Stimulated activated CD8-positive, alpha-beta memory T cell treated with anti-CD3 and anti-CD28 coated beads, Interleukin-2, amount 100 ng/mL, for 48 hours (primary cell): ENCODE measurements at places on chromosomes 7 and 10.

DNA sequence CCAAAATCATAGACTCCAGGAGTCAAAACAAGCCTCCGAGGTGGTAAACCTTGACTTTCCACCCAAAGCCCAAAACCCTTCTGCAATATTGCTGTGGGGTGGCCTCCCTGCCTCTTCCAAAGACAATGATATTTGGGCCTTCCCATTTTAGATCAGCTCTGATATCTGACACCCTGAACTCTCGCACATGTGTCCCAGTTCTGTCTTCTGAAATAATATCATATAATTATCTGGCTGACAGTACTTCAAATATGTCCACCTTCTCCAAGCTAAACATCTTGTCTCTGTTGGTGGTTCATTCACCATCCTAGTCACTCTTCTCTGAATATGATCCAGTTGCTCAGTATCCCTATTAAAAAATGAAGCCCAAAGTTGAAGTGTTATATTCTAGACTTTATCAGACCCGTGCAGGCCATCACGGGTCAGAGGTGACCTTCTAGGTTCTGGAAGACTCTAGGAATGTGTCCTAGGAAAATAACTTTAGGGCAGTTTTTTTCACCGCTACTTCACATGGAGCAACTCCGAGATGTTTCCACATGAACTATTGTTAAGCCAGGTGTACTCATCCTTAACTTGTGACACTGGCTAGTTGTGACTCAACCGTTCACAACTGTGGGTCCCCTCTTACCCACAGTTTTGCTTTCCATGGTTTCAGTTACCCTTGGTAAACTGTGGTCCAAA is 6.3 kb downstream of the TECTB start:
- DNase-seq: no peak

DNA sequence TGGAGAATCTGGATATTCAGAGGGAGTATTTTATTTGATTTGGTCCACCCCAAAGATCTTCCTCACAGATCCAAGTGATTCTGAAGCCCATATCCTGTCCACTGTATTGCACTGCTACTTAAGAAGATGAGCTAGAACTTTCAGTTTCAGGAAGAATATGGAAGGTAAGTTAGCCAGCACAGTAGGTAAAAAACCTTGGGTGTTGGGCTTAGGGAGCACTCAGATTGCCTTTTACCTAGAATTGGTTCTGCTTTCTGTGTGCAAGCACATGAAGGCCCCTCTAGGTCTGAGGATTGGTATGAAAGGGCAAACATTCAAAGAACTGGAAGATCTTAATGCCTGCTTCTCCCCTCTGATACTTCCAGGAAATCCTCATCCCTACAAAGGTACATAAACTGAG is 146.7 kb upstream of the COL1A2 start:
- no peak for DNase-seq

- DNase-seq: no peak
Observed at GRCh38 chr7:30817371-30817767, 46.2 kb downstream of the MINDY4 start.

GRCh38 chr10:113047151-113047550 is 97.1 kb downstream of the TCF7L2 start:
- no peak for DNase-seq

- no peak for DNase-seq
Observed at GRCh38 chr10:61754587-61755550, 92.1 kb downstream of the CABCOCO1 start.

DNA sequence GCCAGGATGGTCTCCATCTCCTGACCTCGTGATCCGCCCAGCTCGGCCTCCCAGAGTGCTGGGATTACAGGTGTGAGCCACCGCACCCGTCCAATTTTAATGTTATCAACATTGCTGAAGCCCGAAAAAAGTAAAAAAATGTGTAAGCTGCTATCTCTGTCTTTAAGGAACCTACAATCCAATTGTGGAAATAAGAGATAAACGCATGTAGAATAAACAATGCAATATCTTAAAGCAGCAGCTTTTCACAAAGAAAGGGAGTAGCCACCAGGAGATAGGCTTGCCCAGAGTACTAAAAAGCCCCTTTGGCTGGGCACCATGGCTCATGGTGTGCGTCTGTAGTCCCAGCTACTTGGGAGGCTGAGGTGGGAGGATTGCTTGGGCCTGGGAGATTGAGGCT is 282.9 kb upstream of the LYZL1 start:
- no peak for DNase-seq

GRCh38 chr10:51000976-51001375 is 73.3 kb upstream of the PRKG1 start:
- DNase-seq: no peak

GRCh38 chr7:157278791-157279724 is 57.7 kb upstream of the DNAJB6 start:
- no peak for DNase-seq

DNA sequence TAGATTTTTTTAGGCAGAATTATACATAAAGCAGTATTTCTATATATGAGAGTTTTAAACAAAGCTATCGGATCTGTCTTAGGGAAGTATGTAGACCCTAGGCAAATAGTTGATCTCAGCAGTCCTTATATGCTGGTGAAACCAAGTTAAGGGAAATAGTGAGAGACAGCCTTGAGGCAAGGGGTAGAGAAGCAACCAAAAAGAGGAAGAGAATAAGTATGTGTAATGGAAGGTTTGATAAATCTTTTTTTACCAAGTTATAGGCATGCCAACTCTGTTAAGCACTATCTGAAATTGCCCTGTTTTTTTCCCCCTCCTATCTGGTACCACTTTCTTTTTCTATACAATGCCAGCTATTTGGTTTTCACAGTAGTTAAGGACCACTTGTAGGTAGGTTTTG is 19.9 kb downstream of the SPAG6 start:
- DNase-seq: no peak

- DNase-seq: no peak
Observed at GRCh38 chr7:142352543-142352942, 94.7 kb upstream of the PRSS58 start.

DNA sequence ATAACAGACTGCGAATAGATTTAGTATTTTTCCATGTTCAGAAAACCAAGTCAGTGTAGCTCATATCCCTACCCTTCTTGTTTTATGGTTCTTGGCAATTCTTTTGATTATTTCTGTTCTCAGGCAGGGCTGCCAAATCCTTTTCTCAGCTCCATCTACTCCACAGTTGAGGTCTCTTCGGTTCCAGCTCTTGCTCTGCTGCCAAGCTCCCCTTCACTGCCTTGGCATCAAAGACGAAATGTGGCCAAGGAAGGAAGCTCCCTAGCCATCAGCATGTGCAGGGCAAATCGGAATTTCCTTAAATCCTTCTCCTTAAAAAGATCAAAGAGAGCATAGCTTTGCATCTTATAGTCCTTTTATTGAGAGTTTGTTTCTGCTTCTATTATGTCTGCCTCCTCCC is 116.4 kb upstream of the NOBOX start:
- no peak for DNase-seq

DNA sequence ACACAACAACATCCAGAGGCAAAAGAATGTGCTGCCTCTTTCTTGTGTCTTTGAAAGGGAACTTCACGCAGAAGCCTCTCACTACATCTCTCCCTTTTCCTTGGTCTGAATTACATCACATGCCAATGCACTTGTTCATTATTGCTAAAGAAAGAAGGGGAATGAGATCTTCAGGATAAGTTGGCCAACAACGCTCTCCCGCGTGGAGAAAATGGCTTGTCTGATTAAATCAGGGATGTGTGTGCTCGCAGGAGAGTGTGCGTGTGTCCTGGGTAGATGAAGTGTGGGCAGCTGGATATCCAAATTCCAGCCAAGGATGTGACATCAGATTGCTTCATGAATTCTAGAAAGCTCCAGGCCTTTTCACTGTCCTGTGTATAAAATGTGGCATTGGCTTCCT is 541.6 kb upstream of the FZD8 start:
- DNase-seq: no peak

DNA sequence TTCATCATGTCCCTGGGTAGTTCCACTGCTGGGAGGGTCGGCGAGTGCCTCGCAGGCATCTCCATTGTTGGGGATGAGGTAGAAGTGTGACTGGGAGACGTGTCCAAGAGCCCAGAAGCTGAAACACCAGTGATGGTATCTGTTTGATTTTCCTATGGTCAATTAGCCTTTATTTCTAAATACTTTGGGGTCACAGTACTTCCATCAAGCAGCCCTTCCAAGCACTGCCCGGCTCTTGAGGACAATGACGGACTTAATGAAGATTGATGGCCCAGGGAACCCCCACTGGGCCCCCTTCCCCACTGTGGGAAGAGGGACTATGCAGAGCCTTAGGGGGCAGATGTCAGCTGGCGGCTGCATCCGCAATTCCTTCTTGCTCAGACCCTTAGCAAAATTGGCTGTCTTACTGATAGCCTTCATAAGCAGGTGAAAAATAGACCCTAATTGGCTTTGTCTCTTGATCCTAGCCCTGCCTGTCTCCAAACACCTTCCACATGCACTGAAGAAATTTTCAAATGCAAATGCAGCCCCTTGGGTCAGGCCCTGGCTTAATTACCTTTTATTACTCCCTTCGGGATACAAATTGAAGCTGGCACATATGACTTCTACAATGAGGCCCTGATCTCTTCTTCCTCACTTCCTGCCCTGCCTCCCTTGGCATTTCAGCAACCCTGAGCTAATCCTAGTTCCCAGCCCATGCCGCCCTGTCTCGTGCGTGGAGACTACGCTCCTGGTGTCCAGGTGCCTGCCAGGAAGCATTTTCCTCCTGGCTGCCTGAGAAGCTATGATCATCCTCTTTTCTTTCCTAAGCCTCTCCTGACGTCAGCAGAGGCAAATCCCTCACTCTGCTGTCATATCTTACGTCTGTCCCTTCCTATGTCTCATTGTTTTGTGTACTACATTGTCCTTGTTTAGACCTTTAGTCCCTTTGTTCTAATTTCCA is 124.5 kb upstream of the GDF10 start:
- DNase-seq: no peak

- DNase-seq: no peak
Observed at GRCh38 chr10:108204528-108205305, 1040.2 kb upstream of the SORCS1 start.

DNA sequence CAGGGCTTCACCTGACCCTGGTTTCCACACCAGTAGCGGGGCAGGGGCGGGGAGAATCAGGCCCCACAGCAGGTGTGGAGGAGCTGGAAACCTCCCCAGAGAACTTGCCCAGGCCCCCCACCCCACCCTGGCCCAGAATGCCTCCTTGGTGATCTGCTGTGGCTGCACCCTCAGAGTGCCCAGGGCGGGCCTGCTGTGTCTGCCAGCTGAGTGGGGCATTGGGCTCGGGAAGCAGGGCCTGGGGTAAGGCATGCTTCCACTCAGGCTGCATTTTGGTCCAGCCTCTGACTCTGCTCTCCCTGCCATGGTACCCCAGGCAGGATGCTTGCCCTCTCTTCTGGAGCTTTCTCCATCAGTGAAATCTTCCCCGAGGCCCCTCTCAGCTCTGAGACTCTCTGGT is 1.1 kb upstream of the CRHR2 start:
- no peak for DNase-seq

- DNase-seq: no peak
Observed at GRCh38 chr7:132703742-132704141, 127.5 kb upstream of the PLXNA4 start.

- no peak for DNase-seq
Observed at GRCh38 chr10:46558392-46559185, 2.1 kb upstream of the GPRIN2 start.

DNA sequence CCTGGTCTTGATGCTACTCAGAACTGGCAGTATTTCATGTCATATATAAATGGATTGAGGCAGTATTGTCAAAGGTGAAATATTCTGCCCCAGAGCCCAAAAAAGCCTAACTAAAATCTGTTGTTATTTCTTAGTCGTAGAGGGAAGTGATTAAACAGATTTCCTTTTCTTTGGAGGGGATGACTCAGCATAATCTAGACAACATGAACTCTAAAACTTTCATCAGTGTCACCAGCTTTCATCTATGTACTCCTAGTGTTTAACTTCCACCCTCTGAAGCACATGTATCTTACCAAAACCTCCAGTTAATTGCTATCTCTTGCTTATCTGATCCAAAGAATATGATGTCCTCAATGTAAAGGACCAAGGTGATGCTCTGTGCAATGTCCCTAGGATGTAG is 97.1 kb upstream of the ARID5B start:
- DNase-seq: no peak

GRCh38 chr10:97795886-97796285 is 24.1 kb upstream of the SFRP5 start:
- no peak for DNase-seq

DNA sequence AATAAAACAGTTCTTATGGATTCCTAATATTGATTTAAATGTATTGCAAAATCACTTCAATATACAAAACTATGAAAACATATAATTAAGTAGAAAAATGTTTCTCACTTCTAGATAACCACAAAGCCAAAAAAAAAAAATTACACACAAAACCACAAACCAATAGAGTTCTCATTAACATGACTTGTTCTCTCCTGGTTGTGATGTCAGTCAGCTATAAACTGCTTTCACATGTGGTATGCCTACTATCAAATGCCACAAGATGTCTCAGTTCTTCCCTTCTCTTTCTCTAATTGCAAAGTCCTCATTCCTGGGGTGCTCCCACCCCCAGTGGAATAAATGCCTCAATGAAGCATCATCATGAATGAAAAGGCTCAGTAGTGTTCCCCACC is 16.6 kb downstream of the GNAI1 start:
- DNase-seq: peak; percentile 6

GRCh38 chr10:93915598-93915997 is 21.8 kb downstream of the SLC35G1 start:
- DNase-seq: no peak

DNA sequence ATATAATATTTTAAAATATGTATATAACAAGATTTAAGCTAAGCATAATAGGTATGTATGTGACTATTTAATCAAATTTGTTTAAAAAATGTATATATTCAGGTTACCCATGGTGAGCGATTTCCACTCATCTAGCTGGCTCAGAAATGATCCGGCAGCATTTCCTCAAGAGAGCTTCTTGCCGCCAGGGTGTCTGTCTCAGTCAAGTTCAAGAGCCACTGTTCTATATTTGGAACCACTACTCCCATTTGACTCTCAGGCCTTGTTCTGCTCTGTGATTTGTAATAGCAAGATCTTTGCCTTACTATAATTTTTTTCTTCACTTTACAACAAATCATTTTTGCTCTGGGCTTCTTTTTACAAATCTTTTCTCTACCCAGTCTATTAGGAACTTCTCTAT is 48.7 kb upstream of the CNTNAP2 start:
- DNase-seq: no peak

GRCh38 chr10:124955243-124955642 is 13.3 kb downstream of the ZRANB1 start:
- DNase-seq: no peak

DNA sequence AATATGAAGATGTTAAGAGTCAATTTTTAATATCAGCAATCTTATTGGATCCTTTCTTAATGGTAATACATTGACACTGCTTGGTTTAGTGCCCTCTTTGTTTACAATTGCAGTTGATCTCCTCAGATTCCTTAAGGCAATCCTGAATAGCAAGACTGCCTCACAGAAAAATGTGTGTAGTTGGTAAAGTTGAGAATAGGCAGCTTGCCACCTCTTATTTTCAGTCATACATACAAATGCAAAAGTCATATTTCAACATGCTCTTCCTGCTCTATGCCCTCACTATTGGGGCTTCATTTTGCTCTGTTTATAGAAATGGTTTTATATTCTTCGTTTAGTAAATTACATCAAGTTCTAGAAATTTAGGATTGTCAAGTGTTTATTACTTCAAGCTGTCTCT is 661.1 kb upstream of the ANKRD30A start:
- no peak for DNase-seq
